ENCODE measurements at places on chromosomes 12 and 14.

DNA sequence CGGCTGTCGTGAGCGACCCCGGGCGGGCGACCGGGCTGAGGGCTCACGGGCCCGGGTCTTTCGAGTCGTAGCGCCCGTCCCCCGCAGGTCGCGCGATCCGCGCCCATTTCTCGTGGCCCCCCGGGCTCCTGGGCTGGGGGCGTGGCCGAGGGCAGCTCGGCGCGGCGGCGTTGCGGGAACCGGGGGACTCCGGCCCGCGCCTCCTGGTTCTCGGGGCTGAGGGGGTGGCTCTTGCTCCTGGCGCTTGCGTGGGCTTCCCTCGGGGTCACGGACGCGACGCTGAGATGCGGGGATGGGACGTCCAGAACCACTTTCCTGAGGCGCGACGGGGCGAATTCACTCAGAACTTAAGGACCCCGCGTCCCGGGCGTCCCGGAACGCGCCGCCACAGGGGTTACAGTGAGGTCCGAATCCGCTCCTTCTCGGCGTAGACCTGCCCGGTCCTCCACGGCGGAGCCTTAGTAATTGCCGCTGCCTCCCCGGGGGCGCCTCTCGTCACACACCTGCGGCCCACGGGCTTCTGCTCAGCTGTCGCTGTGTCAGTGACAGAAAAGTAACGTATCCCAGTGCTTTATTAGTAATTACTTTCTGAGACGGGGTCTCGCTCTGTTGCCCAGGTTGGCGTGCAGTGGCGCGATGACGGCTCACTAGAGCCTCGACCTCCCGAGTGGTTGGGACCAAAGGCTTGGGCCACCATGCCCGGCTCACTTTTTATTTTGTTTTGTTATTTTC, 606 bp downstream of the EP400 start:
- no peak for DNase-seq

- DNase-seq, result peak; percentile 4
Measured at GRCh38 chr12:25276199-25276937, 25.6 kb upstream of the KRAS start.

- peak; percentile 6 for DNase-seq
Measured at GRCh38 chr14:21300892-21301291, 21.0 kb downstream of the RPGRIP1 start.

DNA sequence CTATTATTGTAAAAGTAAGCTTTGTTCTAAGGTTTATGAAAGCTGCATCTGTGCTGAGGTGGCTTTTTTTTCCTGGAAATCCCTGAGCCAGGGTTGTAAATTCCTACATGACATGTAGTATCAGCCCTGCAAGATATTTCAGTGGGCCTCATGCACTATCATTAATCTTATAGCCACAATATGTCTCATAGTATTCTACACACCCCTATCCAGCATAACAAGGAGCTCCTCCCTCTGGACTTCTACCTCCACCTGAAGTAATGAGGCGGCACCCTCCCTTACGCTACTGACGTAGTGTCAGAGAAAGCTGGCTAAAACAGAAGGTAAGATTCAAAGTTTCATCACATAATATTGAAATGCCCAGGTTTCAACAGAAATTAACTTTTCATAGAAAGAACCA, 35.5 kb downstream of the SLC5A8 start:
- DNase-seq, result no peak

All from activated T-helper 1 cell treated with anti-CD3 and anti-CD28 coated beads, Interleukin-2, amount 50 U/mL, for 16 hours (primary cell).